KBM-7 (cell line): ENCODE measurements at places on chromosomes 5 and 9.

- no peak for DNase-seq
Observed at GRCh38 chr5:68711293-68712200, 382.3 kb upstream of the SLC30A5 start.

DNA sequence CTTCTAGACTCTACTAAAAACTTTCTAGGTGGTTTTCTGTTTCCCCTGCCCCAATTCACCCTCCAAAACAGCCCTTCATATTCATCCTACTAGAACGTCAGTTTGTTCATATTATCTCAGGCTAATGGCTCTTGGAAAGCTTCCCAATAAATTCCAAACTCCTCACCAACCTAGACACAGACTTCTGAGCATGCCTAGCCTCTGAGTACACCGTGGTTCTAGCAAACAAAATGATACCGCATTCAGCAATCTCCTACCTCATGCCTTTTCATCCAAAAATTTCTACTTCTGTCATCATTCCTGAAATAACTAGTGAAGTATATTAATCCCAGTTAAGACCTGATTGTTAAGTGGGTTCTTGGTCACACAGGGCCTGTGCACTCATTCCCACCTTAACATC lies 46.5 kb upstream of the NR5A1 start:
- no peak for DNase-seq

DNA sequence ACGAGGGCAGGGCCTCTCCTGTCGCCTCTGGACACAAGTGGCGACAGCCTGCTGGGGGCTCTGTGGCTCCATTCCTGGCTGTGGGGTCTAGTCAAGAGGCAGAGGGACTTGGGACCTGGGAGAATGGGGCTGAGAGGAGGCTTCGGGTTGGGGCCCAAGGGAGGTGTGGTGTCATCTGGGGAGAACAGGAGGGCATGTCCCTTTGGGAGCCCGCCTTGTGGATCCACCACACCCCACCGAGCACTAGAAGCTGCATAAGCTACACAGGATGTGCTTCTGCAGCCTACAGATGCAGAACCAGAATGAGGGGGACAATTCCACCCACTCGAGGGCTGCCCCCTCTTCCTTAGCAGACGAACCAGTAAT lies 3.9 kb upstream of the MAN1B1 start:
- no peak for DNase-seq

- DNase-seq = no peak
Observed at GRCh38 chr9:127923771-127924170, 6.8 kb downstream of the PIP5KL1 start.

DNA sequence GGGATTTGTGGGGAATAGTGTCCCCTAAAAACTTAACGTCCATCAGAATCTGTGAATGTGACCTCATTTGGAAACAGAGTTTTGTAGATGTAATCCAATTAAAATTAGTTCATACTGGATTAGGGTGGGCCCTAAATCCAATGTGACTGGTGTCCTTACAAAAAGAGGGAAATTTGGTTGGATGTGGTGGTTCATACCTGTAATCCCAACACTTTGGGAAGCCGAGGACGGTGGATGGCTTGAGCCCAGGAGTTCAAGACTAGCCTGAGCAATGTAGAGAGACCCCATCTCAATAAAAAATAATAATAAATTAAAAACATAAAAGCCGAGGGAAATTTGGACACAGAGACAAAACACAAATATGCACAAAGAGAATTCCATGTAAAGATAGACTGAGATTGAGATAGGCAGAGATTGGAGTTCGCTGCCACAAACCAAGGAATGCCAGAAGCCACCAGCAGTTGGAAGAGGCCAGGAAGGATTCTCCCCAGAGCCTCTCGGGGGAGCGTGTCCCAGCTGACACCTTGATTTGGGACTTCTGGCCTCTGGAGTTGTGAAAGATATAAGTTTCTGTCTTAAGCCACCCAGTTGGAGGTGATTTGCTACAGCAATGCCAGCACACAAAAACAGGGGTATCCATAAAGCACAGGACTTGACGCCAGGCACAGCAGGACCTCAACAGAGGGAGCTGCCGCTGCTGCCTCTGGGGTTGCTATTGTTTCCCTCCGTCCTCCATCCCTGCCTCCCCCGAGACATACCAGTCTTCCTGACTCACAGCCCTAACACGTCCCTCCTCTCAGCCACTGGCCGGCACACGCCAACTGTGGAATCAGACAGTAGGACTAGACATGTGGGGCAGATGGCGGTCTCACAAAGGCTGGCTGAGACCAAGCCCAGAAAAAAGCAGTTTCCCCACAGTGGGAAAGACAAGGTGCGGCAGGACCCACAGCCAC lies 73.8 kb upstream of the IL17B start:
- DNase-seq = no peak

- no peak for DNase-seq
Observed at GRCh38 chr5:78566747-78567425, 81.7 kb downstream of the LHFPL2 start.

- DNase-seq = no peak
Observed at GRCh38 chr5:136197462-136198142, 4.6 kb upstream of the SMIM32 start.

DNA sequence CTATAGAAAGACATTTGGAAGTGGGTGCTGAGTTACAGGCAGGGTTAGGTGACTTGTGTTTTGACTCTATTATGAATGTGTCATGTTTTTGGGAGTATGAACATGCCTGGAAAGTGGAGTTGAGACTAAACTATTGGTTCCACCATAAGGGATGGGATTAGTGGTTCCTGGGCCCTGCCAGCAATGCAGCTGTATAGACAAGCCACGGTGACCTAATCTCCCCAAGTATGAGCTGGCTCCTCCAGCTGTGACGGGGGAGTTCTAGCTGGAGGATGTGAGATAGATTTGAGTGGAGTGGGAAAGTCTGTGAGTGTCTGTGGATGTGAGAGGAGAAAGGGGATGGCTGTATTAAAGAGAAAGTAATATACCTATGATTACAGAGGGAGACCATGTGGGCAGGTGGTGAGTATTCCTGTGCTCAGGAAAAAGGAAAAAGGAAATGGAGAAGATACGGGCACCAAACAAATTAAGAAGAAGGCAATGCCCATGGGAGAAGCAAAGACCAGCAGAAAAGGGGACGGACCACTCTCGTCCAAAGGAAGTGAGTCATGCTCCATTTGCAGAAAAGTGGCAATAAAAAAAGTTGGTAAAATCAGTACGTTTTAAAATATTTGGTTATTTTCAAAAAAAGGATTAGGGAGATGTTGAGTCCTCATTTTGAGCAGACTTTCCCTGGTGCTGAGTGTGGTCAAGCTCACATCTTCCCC lies 48.3 kb upstream of the ICE1 start:
- no peak for DNase-seq

DNA sequence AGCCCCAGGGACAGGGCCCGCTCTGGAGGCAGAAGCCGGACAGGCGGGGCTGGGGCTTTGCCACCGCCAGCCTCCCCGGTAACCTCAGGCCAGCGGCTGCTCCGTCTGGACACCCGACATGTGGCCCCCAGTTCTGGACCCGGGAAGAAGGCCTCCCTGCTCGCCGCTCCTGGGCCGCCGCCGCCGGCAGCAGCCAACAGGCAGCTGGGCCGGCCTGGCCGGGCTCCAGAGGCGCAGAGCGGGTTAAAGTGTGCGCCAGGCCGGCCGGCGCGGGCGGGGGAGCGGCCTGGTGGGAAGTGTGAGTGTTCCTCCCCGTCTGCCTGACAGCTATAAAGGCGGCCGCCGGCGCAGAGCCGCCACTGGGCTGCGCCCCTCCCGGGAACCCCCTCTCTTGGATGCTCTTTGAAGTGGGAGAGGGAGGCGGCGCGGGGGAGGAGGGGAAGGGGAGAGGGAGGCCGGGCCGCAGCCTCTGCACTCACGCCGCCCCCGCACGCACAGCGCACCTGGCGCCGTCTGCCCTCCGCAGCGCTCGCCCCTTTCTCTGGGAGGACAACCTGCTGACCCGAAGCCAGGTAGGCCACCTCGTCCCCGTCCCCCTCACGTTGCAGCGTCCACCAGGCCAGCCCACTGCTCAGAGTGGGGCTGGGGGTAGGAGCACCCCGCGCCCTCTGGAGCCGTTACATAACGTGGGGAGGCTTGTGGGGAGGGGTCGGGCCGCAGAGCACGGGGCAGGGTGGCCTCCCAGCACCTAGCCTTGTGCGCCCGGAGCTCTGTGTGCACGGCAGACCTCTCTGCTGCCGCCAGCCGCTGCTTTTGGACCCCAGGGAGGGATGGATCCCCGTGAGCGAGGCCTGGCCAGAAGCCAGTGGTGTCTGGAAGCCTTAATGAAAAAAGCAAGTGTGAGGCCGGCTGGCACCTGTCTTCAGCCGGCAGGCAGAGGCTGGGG lies at the start of gene ADAMTSL2:
Gene ADAMTSL2, plus strand, starts transcription at position 359 of the 946 bp plus-strand sequence. CDS start 2,009 bp downstream, outside the sequence.
- DNase-seq = peak; percentile 21

DNA sequence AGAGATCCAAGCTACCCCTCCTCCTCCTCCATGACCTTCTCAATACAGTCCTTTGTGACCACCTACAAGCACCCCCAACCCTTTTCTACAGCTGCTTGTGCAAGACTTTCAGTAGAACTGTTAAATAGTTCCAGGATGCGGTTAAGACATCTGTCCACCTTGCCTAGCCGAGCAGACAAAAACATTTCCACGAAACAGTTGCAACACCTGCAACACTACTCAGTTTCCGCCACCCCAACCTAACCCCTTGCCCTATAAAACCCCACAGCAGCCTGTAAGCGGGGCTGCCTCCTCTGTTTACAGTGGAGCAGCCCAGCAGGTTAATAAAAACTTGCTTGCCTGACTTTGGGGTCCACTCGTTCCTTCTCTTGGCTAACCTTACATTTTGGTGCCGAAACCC lies 1803.5 kb upstream of the CDH6 start:
- DNase-seq = no peak

- no peak for DNase-seq
Observed at GRCh38 chr9:3646226-3646625, 120.4 kb upstream of the RFX3 start.

- DNase-seq = no peak
Observed at GRCh38 chr5:8491254-8491653, 622.3 kb downstream of the MTRR start.

DNA sequence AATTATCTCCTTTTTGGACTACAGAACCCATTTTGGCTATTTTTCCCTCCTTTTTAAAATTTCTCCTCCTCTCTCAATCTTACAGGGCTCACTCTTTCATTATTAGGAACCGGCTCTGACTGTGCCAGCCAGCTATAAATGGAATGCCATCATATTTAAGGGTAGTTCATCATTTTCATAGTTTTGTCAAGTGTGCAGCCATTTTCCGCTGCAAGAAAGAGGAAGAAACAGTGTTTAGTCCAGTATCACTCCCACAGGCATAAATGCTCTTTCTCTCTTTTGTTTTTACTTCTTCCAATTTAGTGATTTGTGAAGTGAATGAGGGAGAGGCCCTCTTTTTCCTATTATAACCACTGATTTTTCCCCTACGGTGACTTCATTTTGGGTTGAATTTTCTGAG lies 290.0 kb downstream of the NR3C1 start:
- DNase-seq = peak; percentile 47

DNA sequence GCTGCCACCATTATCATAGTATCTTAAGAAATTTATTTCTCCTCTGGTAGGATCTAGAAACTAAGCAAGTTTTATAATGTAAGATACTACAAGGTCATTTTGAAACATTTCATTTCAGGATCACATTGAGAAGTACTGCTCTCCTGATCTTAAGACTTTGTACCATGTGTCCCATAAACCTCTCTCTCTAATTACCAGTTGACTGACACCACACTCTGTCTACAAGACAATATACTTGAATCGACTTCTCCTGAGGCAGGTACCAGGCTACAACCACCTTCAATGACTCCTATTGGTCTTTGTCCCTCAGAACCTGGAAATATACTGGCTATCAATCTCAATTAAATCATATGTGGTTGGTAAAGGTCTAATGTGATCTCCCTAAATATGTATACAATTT lies 597.0 kb downstream of the PTPRD start:
- no peak for DNase-seq

- no peak for DNase-seq
Observed at GRCh38 chr5:102858808-102859207, 103.7 kb downstream of the PAM start.

GRCh38 chr5:152736906-152737305 lies 331.8 kb upstream of the NMUR2 start:
- DNase-seq = no peak

GRCh38 chr5:139392678-139393496 lies 2.0 kb downstream of the PROB1 start:
- peak; percentile 95 for DNase-seq

GRCh38 chr5:39658866-39659265 lies 234.1 kb upstream of the DAB2 start:
- no peak for DNase-seq

GRCh38 chr9:892123-892522 lies 50.6 kb downstream of the DMRT1 start:
- DNase-seq = no peak

- no peak for DNase-seq
Observed at GRCh38 chr9:119216651-119217331, 152.4 kb downstream of the BRINP1 start.

GRCh38 chr9:121326130-121326838 lies 43.8 kb downstream of the STOM start:
- DNase-seq = no peak

DNA sequence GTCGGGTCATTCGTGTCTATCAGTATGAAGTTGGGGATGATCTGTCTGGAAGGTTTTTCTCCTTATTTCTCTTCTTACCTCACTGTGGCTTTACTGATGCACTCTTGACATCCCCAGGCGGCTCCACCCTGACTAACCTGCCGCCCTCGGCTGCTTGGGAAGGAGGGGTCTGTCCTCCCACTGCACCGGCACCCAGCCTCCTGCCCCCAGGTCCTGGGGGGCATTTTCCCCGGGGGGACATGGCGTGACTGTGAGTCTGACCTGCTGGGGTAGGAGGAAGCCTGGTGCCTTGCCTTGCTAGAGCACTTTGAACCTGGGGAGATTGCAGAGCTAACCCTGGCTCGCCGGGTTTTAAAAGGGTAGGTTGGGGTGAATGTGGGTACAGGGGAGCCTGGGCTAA lies 27.5 kb downstream of the DYNC2I2 start:
- no peak for DNase-seq

GRCh38 chr9:100038472-100038871 lies 60.3 kb downstream of the ERP44 start:
- no peak for DNase-seq

DNA sequence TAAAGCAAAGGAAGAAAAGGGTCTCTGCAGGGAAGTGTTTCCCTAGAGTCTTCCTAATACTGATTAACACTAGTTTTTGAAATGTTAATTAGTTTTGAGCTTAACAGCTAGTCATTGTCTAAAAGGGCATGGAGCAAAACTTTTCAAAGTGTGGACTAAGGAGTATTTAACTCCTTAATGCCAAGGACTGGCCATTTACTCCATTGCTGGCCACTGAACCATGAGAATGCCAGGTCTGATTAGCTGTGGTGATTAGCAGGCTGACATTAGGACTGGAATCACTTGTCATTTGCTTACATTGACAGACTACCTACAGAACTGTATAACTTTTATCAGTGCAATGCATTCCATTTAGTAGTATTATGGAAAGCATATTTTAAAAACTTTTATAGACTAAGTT lies 987.0 kb downstream of the NR2F1-AS1 start:
- no peak for DNase-seq
